ENCODE measurements at places on chromosomes 7 and 10.
A peak's percentile ranks its signal among the peaks of the same experiment; 100 is the strongest.

DNA sequence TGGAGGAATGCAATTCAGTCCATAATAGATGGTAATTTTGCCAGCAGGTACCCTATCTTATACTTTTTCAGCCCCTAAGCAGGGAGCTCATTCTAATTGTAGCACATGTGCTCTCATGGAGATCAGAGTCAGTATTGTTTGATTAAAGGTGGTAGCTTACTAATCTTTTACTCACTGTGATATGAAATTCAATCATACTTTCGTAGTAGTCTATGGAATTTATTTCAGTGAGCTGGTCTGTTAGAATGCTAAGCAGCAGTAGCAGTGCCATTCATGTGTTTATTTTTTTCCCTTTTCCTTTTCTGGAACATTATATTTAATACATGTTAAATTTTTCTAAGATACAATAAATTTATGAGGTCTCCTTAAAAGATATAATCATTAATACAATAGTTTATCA, 109.0 kb downstream of the ST7 start:
- DNase-seq, result no peak

GRCh38 chr10:18861382-18861781, 187.2 kb upstream of the MALRD1 start:
- no peak for DNase-seq

GRCh38 chr7:142992427-142992826, 30.3 kb upstream of the KEL start:
- DNase-seq, result no peak

GRCh38 chr7:33334349-33334748, 205.0 kb downstream of the BBS9 start:
- peak; percentile 10 for DNase-seq

- no peak for DNase-seq
Observed at GRCh38 chr10:74896788-74897527, 70.6 kb downstream of the KAT6B start.

DNA sequence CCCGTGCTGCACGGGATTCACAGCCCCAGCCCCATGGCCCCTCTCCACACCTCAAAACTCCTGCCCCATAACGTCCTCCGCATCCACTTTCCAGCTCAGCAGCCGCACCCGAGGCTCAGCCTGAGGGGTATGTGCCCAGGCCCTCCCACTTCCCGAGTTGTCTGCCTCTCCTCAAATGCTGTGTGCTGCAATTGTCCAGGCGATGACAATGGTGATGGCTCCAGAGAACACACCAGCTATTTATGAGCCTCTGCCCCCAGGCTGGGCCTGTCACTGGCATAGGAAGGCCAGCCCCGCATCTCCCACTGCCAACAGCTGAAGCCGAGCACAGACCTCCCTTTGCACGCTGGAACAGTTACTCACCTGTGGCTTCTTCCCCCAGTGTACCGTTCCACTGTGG, 2.4 kb upstream of the LDB3 start:
- DNase-seq, result no peak
